ENCODE measurements at places on chromosomes 2 and 18. TPM values are rescaled to one million over a fixed set of nuclear protein-coding genes. Genes with fewer than 3 reads are reported as not detected.
A peak's percentile ranks its signal among the peaks of the same experiment; 100 is the strongest.

The KCNJ13 gene
- total RNA-seq, result not detected

The C2orf81 gene
- 2.4 TPM for total RNA-seq

DNA sequence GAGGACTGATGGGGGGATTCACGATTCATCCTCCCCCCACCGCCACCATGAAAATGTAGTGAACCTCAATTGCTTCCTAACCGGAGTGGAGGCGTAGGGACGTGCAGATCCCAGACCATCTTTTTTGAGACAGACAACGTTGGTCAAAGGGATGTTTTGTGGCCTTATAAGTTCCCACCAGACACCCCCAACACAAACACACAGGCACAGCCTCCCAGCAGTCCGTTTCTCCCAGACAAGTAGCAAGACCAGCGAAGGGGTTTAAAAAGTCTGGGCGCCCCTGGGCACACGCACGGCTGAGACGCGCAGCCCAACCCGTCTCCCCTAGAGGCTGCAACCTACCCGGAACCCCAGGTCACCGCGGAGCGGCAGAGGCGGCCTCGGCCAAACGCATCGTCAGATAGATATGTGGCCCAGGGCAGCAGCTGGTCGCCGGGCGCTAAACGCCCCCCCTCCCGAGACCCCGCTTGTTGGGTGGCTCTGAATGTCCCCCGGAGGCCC lies 1.3 kb downstream of the GBX2 start:
- DNase-seq, result no peak

DNA sequence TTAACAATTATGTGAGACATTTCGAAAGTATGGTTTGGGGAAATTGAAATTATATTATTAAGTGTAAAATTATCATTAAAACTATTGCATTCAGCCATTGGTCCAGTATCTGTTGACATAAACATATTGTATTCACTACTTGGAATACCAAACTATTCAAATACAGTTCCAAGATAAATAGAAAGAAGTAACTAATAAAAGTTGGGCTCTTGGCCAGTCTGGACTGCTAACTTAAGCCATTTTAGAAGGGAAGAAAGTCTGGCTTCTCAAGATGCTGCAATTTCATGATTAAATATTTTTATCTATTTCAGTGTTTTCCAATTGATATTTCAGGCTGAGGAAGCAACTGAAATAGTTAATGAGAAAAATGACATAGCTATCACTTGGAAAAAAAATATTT lies 109.8 kb upstream of the CHRNA1 start:
- DNase-seq, result no peak

- DNase-seq, result no peak
These were observed 377.1 kb downstream of the TNS1 start for GRCh38 chr2:217625557-217626169.

GRCh38 chr2:237253046-237253702 lies 160.8 kb downstream of the COL6A3 start:
- DNase-seq, result no peak

- DNase-seq, result no peak
These were observed 172.5 kb downstream of the NCK2 start for GRCh38 chr2:105917226-105917625.

DNA sequence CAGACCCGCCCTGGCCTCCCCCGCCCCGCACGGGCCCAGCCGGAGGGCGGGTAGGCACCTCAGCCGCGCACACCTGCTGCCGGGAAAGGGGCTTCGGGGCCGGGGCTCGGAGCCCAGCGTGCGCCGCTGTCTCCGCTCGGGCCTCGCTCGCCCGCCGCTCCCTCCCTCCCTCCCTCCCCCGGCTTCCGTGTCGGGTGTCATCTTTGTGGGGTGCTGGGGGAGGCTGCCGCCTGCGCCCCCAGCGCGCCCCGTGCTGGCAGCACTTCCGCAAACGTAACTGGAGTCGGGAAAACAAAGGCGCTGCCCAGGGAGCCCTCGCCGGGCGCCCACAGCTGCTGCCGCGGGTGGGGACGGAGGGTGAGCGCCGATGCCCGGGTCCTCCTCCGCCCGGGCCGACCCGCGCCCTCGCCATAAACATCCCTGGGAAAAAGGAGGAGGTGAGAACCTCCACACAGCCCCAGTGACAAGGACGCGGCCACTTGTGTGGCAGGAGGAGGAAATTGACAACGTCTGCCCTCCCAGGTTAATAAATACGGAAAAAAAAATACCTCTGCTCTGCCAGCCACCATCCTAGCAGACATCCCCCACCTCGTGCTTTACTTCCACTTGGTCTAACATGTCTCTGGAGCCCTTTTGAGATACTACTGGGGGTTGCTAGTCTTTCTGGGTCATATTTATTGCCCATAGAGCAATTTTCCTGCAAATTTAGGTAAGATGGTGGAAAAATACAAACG lies 550 bp downstream of the MFSD6 start:
- DNase-seq, result peak; percentile 80

- DNase-seq, result peak; percentile 89
These were observed 116.2 kb downstream of the SMAD7 start for GRCh38 chr18:48834413-48835031.

- no peak for DNase-seq
These were observed 13.8 kb upstream of the FZD7 start for GRCh38 chr2:202019689-202020450.

DNA sequence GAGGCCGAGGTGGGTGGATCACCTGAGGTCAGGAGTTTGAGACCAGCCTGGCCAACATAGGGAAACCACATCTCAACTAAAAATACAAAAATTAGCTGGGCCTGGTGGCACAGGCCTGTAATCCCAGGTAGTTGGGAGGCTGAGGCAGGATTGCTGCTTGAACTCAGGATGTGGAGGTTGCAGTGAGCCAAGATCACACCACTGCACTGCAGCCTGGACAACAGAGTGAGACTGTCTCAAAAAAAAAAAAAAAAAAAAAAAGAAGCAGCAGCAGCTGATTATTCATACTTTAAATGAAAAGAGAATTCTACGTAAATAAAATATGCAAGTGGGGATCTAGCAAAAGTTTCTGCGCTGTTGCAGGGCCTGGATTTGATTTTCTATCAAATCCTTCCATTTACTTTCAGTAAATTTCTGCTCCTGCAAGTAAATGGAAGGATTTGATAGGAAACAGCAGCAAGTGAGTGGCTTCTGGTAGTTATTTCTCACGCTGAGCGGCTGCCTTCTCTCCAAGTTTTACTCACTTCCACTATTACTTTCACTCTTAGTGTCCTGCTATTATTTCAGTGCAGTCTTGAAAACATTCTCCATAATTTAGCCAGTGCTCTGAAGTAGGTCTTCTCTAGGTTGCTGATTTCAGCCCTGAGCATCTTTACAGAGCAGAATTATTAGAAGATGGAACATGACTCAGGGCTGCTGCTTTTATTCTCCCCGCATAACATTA lies 68.4 kb downstream of the SLC16A14 start:
- peak; percentile 43 for DNase-seq

DNA sequence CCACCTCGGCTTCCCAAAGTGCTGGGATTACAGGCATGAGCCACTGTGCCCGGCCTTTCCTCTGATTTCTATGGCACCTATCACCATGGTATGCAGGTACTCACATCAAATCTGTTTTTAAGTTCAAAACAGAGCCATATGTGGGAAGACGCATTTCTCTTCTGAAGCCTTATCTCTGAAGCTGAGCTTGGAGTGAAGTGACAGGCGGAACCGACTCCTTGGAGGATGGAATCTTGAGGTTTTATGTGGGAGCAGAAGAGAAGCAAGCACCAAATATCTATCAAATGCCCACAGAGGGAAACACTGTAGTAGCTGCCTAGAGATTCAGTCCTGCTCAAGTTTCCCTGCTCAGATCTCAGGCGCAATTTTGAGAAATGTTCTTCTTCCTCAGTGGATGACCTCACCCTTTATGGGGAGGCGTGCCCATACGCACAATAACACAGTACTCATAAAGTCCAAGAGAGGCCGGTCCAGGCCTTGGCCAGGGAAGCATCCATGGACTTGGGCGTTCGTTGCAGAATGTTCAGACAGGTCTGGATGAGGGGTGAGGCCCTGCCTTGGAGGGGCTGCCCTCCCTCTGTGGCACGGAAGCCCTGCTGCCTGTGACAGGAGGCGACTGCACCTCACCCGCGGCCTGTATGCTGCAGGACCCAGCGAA lies 67.9 kb downstream of the HNRNPLL start:
- no peak for DNase-seq

The SLC14A1 gene
- total RNA-seq, result 1.1 TPM

- DNase-seq, result no peak
These were observed 320.9 kb upstream of the TCF4 start for GRCh38 chr18:55908901-55909366.

DNA sequence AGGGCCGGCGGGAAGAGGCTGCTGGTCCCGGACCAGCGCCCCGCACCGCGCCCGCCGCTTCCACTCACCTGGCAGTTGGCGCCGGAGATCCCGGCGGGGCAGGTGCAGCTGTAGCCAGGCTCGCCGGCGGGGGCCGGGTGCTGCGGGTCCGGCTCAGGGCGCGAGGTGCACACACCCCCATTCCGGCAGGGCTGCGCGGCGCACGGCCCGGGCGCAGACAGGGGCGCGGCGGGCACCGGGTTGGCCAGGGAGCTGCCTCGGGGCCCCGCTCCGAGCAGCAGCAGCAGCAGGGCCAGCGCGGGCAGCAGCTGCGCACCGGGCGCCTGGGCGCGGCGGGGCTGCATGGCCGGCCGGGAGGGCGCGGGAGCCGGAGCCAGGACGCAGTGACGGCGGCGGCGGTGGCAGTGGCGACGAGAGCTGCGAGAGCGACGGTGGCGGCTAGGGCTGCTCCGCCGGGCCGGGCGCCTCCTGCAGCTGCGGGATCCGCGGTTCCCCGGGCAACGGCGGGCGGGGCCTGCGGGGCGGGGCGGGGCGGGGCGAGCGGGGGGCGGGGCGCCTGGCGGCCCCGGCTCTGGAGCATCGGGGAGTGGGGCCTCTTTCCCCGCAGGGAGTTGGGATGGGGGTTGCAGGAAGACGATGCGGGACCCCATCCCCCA lies at the start of gene DNER:
Gene DNER, minus strand, starts transcription at position 476 of the 656 bp plus-strand sequence. Its CDS starts 132 bp downstream, at position 344.
- DNase-seq, result peak; percentile 61

GRCh38 chr2:85958731-85959130 lies 69.9 kb upstream of the ST3GAL5 start:
- DNase-seq, result no peak

The GKN1 gene
- not detected for total RNA-seq

The TFCP2L1 gene
- total RNA-seq, result 0.29 TPM

The ATP6V1B1 gene
- total RNA-seq, result not detected

The TRABD2A gene
- total RNA-seq, result 29.6 TPM

GRCh38 chr2:160241251-160242137 lies 41.4 kb upstream of the ITGB6 start:
- no peak for DNase-seq

- DNase-seq, result no peak
These were observed 775.3 kb upstream of the POU3F3 start for GRCh38 chr2:104078431-104079157.

The TUBA3E gene
- total RNA-seq, result not detected

DNA sequence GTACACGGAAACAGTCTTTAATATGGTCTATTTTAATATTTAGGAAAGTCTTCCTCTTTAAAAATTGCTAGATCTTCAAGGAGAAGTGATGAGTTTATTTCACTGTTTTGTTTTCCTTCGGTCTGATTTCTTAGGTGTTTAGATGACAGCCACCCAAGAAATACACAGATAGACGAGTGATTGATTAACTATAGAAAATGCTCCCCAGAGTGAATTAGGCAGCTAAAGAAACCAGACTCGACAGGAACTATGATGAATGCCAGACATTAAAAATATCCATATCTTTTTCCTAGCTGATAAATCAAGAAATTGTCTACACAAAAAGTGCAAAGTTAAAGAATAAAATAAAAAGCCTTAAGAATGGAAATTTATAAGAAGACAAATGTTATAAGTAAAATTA lies 888.7 kb upstream of the CNTNAP5 start:
- no peak for DNase-seq

DNA sequence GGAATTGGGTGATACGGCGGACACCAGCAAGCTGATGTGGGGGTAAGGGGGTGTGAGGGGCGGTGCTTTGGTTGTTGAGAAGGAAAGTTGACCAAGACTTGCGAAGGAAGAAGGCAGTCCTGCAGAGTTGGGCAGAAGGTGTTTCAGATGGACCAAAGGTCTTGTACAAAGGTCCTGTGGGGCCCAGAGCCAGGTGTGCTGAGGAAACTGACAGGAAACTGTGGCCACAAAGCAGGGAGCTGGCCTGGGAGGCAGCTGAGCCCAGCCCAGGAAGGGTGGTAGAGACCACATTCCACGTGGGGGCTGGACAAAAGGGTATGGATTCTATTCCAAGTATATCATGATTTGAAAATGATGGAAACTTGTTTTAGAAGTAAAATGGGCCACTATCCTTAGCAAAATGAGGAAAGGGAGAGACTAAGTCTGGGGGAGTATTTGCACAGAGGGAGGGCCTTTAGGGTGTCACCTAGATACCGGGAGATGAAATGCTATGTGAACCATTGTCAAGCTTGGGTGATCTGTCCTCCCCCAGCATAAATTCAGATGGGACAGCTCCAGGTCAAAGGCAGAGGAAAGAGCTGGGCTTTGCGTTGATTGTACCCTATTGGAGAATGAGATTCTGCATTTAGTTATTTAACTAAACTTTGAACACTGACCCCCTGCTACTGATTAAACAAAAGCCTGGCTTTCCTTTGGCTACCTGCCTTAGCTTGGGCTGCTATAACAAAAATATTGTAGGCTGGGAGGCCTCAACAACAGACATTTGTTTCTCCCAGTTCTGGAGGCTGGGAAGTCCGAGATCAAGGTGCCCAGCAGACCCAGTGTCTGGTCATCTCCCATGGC lies 4.3 kb upstream of the EDAR start:
- DNase-seq, result no peak

GRCh38 chr2:207885010-207885409 lies 115.3 kb upstream of the FZD5 start:
- DNase-seq, result no peak

GRCh38 chr2:236209535-236209934 lies 41.3 kb upstream of the GBX2 start:
- DNase-seq, result no peak

GRCh38 chr18:22408059-22408458 lies 9.7 kb downstream of the CTAGE1 start:
- DNase-seq, result no peak

- DNase-seq, result no peak
These were observed 112.7 kb downstream of the OTX1 start for GRCh38 chr2:63163161-63163820.

The SERPINB7 gene
- total RNA-seq, result not detected

DNA sequence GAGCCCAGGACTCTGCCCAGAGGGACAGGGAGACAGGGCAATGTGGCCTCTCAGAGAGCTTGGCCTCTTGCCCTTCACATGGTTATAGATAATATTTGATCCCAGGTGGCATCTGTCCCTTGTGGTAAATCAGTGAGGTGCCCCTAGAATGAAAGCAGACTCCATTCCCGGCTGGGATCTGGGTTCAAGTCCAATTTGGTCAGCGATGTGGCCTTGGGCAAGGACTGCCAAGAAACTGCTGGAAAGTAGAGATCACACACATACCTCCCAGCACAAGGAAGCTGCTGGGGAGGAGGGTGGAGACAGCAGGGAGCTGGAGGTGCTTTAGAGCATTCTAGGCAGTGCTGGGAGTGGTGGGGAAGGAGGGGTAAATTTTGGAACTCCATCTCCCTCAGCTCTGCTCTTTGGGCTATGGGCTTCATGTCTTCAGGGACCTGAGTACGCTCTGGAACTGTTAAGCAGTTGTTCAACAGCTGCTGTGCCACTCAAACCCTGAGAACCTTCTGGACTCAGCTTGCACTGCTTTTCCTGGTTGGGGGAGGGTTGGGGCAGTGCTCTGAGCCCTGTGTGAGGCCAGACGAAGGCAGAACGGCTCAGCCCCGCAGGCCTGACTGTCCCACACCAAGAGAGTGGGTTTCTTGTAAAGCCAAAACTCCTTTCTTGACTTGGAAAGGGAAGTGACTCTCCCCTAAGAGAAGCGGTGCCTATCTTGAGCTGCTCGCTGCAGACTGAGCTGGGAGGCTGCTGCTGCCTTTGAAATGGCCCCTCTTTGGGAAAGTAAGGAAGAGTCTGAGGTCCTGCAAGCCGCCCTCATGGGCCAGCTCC lies 23.0 kb downstream of the INPP5D start:
- no peak for DNase-seq
